H9 (cell line): ENCODE measurements at places on chromosomes 1 and 21.

DNA sequence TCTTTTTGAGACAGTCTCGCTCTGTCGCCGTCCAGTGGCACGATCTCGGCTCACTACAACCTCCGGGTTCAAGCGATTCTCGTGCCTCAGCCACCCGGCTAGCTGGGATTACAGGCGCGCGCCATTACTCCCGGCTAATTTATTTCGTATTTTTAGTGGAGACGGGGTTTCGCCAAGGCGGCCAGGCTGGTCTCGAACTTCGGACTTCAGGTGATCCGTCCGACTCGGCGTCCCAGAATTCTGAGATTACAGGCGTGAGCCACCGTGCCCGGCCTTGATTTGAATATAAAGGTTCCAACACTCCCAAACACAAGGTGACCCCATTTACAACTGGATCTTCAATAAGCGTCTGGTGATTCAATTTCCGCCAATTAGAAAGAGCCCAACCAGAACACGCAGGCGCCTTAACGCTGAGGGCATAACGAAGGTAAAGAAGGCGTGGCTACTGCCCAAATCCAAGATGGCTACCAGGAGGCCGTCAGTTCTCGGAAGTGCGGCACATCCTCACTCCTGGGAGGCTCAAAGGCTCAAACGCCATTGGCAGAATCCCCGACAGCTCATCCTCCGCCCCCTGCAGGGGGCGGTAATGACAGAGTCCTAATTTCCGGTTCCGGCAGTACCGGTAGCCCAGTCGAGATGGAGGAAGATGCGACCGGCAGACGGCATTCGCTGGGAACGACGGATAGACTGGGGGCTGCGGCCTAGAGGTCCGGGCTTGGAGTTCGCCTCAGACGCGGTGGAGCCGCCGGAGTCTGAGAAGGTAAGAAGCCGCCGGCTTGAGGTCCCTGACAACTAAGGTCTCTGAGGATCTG is at the start of gene SLC25A44:
Gene SLC25A44, plus strand, starts transcription at position 617 of the 812 bp plus-strand sequence. CDS start 5,744 bp downstream, outside the sequence.
- H3K36me3 ChIP-seq = peaks cover 3% of the 10 kb centered on the region; the same call in 2 of the 3 replicates
- H3K27me3 ChIP-seq = no peaks in the 10 kb centered on the region
- H3K4me1 ChIP-seq = peaks cover 10% of the 10 kb centered on the region; the same call in 1 of the 2 replicates
- peak within 1 kb of the TSS; percentile 26 for H3K27ac ChIP-seq
- peak within 1 kb of the TSS; percentile 95 for H3K4me3 ChIP-seq

DNA sequence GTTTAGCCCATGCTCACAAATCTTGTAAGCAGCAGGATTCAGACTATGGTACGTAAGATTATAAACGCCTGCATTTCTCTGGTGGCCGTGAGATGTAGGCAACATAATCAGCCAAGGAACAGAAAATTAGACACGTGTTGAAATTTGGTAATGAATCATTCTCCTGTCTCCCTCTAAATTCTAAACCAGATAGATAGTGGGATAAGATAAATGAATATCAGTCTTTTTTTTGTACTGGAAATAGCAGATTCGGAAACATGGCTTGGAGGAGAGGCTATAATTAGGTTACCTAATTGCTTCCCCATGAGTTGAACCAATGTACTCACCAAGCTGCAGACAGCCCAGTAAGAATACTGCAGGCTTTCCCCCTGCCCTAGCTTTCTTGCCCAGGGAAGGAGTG is 172.3 kb downstream of the TGFB2 start:
- DNase-seq = no peak
- no peak overlapping the region for H3K4me3 ChIP-seq
- H3K27me3 ChIP-seq = no peaks in the 10 kb centered on the region
- H3K4me1 ChIP-seq = no peaks in the 10 kb centered on the region

DNA sequence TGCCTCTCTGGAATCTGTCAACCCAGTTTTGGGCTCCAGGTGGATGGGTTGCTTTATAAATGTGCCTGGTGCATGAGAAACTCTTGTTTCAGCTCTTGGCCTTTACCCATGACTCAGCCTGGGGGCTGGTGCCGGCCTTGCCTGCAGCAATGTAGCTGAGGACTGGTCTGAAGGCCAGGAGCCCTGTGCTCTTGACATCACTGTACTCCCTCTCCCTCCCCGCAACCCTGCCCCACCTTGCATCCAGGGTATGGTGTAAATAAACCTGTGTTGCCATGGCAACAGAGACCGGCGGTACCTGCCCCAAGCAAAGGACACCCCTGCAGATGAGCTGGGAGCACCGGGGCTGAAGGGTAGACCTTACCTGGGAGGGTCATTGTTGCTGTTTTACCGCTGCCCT is 13.3 kb downstream of the FAM151A start:
- DNase-seq = peak; percentile 59
- no peak overlapping the region for H3K27ac ChIP-seq
- no peaks in the 10 kb centered on the region; the same call in 2 of the 3 replicates for H3K36me3 ChIP-seq
- no peaks in the 10 kb centered on the region for H3K27me3 ChIP-seq
- H3K4me1 ChIP-seq = no peaks in the 10 kb centered on the region; the same call in 1 of the 2 replicates
- no peak overlapping the region for H3K4me3 ChIP-seq

- no peak overlapping the region for H3K27ac ChIP-seq
- no peaks in the 10 kb centered on the region for H3K4me1 ChIP-seq
- no peak for DNase-seq
- H3K36me3 ChIP-seq = peaks cover 44% of the 10 kb centered on the region
- H3K27me3 ChIP-seq = no peaks in the 10 kb centered on the region
Measured at GRCh38 chr1:227765261-227766014, 30.2 kb downstream of the SNAP47 start.

DNA sequence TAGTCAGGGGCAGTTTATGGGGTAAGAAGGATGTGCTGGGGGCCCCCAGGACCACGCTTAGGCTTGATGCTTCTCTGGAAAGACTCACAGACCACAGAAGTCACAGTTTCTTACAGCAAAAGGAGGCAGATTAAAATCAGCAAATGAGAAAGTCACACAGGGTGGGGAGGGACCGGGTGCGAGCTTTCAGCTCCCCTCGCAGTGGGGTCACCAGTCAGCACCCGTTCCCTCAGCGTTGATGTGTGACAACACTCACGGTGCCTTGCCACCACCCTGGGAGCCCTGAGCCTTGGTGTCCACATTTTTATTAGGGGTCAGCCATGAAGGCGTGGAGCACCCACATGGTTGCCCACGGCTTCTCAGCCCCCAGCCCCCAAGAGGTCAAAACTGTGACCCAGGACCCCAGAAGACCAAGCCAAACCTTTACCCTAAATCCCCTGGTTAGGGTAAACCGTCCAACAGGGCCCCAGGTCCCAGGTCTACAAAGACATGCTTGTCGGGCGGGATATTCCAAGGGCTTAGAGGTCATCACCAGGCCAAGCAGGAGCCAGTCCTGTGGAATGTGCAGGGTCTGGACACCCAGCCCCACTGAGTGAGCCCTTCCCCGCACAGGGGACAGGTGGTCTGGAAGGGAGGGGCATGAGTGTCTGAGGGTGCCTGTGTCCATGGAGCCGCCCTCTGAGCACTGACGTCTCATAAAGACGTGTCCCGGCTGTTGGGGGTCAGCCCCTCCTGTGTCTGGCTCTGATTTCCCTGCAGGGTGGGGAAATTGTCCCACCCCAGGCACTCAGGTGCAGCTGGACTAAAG is 64.5 kb upstream of the ABCG1 start:
- DNase-seq = no peak
- H3K27ac ChIP-seq = no peak overlapping the region
- H3K4me1 ChIP-seq = no peaks in the 10 kb centered on the region
- H3K4me3 ChIP-seq = no peak overlapping the region

GRCh38 chr1:31181515-31182343 is 58.0 kb downstream of the NKAIN1 start:
- peak; percentile 82 for DNase-seq
- H3K27me3 ChIP-seq = no peaks in the 10 kb centered on the region
- no peaks in the 10 kb centered on the region for H3K4me1 ChIP-seq
- peak overlapping the region; percentile 53 for H3K4me3 ChIP-seq
- no peak overlapping the region for H3K27ac ChIP-seq

- no peak overlapping the region for H3K27ac ChIP-seq
- no peak overlapping the region for H3K4me3 ChIP-seq
- H3K4me1 ChIP-seq = no peaks in the 10 kb centered on the region
- H3K27me3 ChIP-seq = no peaks in the 10 kb centered on the region
Measured at GRCh38 chr21:19523746-19524145, 1120.2 kb upstream of the TMPRSS15 start.

GRCh38 chr1:31759298-31760023 is 4.7 kb downstream of the ADGRB2 start:
- DNase-seq = no peak
- H3K4me3 ChIP-seq = peak overlapping the region; percentile 82
- H3K27ac ChIP-seq = no peak overlapping the region
- no peaks in the 10 kb centered on the region for H3K36me3 ChIP-seq
- peaks cover 6% of the 10 kb centered on the region; the same call in 1 of the 2 replicates for H3K4me1 ChIP-seq

- no peaks in the 10 kb centered on the region for H3K27me3 ChIP-seq
- H3K36me3 ChIP-seq = no peaks in the 10 kb centered on the region
- no peaks in the 10 kb centered on the region; the same call in 1 of the 2 replicates for H3K4me1 ChIP-seq
- H3K4me3 ChIP-seq = no peak overlapping the region
- no peak overlapping the region for H3K27ac ChIP-seq
Measured at GRCh38 chr1:44829506-44830384, 13.3 kb downstream of the PTCH2 start.

DNA sequence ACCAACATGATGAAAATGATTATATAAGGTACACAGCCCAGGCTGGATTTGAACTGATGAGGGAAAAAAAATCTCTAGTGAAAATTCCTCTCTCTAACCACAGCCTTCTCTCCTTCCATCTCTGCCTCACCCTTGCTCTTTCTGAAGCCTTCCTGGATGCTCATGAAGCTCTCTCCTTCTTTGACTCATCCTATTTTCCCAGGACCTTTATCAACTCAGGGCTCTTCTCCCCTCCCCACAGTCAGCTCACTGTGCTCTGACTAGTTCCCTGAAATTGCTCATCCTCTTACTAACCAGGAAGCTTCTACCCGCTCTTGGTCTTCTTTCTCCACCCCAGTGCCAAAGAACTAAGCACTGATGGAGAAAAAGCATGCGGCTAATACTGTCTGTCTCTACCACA is 46.4 kb upstream of the ERG start:
- H3K36me3 ChIP-seq = no peaks in the 10 kb centered on the region
- H3K4me3 ChIP-seq = no peak overlapping the region
- H3K27me3 ChIP-seq = no peaks in the 10 kb centered on the region
- no peak overlapping the region for H3K27ac ChIP-seq

GRCh38 chr1:182682406-182682805 is 2.0 kb downstream of the RGS8 start:
- no peak overlapping the region for H3K27ac ChIP-seq
- no peak overlapping the region for H3K4me3 ChIP-seq
- H3K36me3 ChIP-seq = no peaks in the 10 kb centered on the region
- no peaks in the 10 kb centered on the region; the same call in 1 of the 2 replicates for H3K27me3 ChIP-seq
- DNase-seq = no peak

DNA sequence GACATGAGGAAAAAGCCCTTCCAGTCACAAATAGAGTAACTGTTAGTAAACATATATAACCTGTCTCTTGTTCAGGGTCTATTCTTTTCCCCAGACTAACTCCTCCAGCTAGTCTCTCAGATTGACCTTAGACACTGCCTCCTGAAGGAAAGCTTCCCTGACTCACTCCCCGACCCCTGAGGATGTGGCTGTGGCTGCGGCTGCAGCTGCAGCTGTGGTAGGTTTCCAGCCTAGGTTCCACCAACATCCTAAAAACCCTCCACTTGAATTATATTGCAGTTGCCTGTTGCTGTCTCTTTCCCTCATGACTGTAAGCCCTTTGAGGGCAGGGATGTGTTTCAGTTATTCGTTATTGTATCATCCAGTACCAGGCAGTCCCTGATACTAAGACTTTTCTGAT is 132.9 kb upstream of the C1orf21 start:
- H3K4me3 ChIP-seq = no peak overlapping the region
- DNase-seq = no peak
- no peaks in the 10 kb centered on the region for H3K4me1 ChIP-seq
- no peak overlapping the region for H3K27ac ChIP-seq
- H3K27me3 ChIP-seq = no peaks in the 10 kb centered on the region

- H3K4me1 ChIP-seq = no peaks in the 10 kb centered on the region
- no peaks in the 10 kb centered on the region for H3K36me3 ChIP-seq
- peak; percentile 83 for DNase-seq
Measured at GRCh38 chr1:220776720-220777326, 9.9 kb upstream of the MTARC1 start.

DNA sequence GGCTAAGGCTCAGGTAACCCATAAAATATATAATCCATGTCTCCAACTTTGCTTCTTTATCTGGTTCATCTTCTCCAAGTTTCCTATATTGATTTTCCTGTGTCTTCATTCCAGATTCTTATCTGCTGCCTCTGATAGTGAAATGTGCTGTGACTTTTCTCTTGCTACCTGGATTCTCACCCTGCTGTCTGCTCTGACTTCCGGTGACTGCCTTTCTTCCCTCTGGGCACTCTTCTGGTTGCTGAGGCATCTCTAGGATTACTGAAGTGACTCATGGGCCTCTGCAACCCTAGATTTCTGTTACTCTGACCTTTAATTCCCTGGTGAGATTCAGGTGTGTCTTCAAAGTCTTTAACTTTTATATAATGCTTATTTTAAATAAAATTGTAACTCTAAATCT is 46.9 kb downstream of the GIPC2 start:
- H3K27me3 ChIP-seq = no peaks in the 10 kb centered on the region
- H3K36me3 ChIP-seq = no peaks in the 10 kb centered on the region
- H3K27ac ChIP-seq = no peak overlapping the region
- no peak for DNase-seq
- H3K4me1 ChIP-seq = no peaks in the 10 kb centered on the region
- no peak overlapping the region for H3K4me3 ChIP-seq

DNA sequence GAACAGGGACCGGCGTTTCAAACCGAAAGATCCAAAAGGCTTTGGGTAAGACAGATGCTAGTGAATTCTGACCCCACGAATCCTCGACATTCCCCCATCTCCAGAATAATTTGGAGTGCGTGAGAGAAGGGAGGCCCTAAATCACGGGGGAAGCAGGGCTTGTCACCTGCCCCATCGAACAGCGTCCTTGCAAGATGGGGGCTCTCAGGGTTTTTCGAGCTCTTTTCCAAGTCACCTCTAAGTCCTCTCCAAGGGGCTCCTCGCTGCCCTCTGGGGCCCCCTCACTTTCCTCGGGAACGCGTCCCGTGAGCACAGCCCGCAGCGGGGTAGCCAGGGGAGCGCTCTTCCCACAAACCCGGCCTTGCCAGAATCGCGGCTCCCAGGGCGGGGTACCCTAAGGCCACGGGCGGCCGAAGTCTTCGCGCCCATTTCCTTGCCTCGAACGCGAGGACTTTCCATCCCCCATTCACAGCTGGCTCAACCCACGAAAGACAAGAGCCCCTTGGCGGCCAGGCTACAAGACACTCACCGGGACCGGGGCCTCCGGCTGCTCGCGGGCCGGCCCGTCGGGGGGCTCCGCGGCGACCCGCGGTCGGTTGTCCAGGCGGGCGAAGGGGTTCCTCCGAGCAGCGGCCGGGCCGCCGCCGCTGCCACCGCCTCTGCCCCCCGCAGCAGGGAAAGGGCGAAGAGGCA is 546 bp downstream of the DONSON start:
- H3K27ac ChIP-seq = no peak overlapping the region
- H3K4me3 ChIP-seq = peak overlapping the region; percentile 84
- no peaks in the 10 kb centered on the region for H3K4me1 ChIP-seq
- peaks cover 25% of the 10 kb centered on the region for H3K36me3 ChIP-seq

GRCh38 chr1:203794764-203795440 is 521 bp upstream of the ZBED6 start:
- peak overlapping the region; percentile 86 for H3K4me3 ChIP-seq
- H3K27me3 ChIP-seq = no peaks in the 10 kb centered on the region
- DNase-seq = no peak
- no peaks in the 10 kb centered on the region; the same call in 1 of the 2 replicates for H3K4me1 ChIP-seq
- peaks cover 35% of the 10 kb centered on the region for H3K36me3 ChIP-seq
- no peak overlapping the region for H3K27ac ChIP-seq
